ENCODE measurements at places on chromosomes 16 and 17. TPM values are rescaled to one million over a fixed set of nuclear protein-coding genes. Genes with fewer than 3 reads are reported as not detected.
A peak's percentile ranks its signal among the peaks of the same experiment; 100 is the strongest.

DNA sequence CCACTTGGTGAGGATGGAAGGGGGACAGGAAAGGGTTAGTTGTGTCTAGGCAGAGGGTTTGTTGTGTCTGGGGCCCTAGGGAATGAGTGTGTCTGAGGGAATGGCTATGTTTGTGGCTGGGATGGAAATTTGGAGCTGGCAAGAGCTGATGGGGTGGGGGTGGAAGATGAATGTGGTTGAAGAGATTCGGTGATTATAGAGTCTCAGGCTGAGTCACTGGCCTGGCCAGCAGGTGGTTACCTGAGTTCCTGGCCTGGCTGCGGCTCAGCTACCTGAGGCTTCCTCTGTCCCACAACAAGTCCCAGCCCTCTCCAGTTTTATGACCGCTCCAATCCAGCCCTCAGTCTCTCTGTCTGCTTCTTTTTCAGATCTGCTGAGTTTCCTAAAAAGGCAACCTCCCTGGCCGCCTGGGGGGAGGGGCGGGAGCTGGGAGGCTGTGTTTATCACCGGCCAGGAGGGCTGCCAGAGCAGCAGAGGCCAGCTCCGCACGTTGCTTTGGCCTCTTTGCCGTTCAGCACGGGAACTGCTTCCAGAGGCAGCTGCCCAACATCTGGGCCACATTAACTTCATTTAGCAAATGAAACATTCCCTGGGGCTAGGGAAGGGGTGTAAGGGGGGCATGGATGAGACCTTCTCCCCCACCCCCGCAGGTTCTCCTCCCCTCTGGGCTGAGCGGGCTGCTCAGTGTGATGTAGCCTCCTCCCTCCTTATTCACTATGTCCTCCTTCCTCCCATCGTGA is 21.8 kb downstream of the ITGB3 start:
- no peak for DNase-seq
- H3K4me3 ChIP-seq: no peak overlapping the region
- peaks cover 9% of the 10 kb centered on the region for H3K27me3 ChIP-seq
- H3K4me1 ChIP-seq: peaks cover 6% of the 10 kb centered on the region

DNA sequence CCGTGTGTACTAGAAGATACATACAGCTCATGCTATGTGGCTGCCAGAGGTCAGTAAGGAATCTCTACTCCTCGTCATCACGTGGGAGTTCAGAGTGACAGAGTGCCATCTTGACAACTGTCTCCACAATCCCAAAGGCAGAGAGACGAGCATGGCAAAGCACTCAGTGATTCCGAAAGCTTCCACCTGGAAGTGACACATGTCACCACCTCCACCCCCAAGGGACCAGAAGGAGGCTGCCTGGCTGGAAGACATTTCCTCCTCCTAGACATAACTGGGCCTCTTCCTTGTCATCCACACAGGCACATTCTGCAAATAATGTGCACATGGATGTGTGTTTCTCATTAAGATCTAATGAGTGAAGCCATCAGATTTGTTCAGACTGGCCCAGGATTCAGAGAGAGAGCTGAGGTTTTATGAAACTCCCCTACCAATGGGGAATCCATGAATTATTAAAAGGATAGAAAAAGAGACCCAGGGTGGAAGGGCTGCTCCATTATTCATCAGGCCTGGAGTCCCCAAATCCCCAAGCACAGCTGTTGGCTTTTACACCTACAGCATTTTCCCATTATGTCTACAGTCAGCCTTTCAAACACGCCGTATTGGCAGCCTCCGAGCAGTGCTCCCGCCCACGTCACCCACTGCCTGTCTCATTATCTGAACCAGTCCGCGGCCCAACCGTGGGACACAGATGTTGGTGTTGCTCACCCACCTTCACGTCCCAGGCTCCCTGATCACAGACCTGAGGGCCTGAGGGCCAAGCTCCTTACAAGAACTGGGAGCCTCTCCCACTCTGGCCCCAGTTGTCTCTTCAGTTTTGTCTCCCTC is 3.3 kb upstream of the CACNG5 start:
- peaks cover 65% of the 10 kb centered on the region for H3K27me3 ChIP-seq
- no peak overlapping the region for H3K27ac ChIP-seq

DNA sequence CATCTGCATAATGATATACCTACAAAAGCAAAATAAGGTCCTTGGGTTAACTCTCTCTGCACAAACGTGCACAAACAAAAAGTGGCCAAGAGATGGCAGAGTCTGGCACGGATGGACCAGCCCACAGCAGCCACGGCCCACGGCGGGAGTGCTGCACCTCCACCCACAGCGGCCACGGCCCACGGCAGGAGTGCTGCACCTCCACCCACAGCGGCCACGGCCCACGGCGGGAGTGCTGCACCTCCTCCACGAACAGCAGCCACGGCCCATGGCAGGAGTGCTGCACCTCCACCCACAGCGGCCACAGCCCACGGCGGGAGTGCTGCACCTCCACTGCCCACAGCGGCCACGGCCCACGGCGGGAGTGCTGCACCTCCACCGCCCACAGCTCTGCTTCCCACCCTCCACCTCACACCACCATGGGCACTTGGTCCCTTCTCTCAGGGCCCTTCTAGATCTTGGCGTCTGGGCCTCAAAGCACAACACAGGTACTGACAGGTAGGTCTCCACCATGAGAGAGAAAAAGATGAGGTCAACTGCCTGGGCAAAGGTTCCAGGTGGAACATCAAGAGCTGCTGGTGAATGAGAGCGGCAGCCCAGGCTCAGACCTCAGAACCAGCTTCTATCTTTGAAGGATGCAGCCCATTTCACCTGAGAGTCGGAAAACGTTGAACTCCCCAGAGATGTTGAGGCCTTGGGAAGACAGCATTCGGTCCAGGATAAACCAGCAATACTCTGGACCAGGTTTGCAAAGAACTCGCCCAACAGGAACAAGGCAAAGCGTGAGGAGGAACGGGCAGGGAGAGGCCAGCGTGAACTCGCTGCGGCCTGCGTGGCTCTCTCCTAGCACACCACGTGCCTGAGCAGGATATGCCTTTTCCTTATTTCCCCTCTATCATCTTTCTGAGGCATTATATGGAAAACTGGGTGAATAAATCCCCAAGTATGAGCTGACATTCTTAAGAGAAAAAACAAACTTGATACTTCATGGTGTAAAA is 124.5 kb downstream of the ZNF778 start:
- H3K36me3 ChIP-seq: peaks cover 1% of the 10 kb centered on the region
- DNase-seq: peak; percentile 64
- no peak overlapping the region for H3K4me3 ChIP-seq
- H3K27me3 ChIP-seq: no peaks in the 10 kb centered on the region

SLC43A2 gene
- total RNA-seq: 0.55 TPM

TNFRSF13B gene
- not detected for total RNA-seq

PITPNM3 gene
- total RNA-seq: 0.76 TPM

CXCL16 gene
- 0.96 TPM for total RNA-seq

IRF8 gene
- total RNA-seq: 11.1 TPM

RCVRN gene
- not detected for total RNA-seq

Measured in activated CD8-positive, alpha-beta memory T cell treated with anti-CD3 and anti-CD28 coated beads, Interleukin-2, amount 10 ng/mL, durations not matched to agents 7 days and 5 days (primary cell).